ENCODE measurements at places on chromosomes 3 and 15. TPM values are rescaled to one million over a fixed set of nuclear protein-coding genes. Genes with fewer than 3 reads are reported as not detected.

Gene PPP1R14D
- not detected for total RNA-seq

Gene GPR87
- 0.43 TPM for total RNA-seq

Gene RBM15B
- 38.0 TPM for total RNA-seq

Gene PLCB2
- total RNA-seq, result 0.64 TPM

Gene GHSR
- total RNA-seq, result not detected

Gene GOLGA8T
- total RNA-seq, result under 0.01 TPM

Gene GOLGA8H
- under 0.01 TPM for total RNA-seq

Gene ARHGEF26
- 1.7 TPM for total RNA-seq

Gene CAMK2N2
- under 0.01 TPM for total RNA-seq

Gene MYZAP
- 0.43 TPM for total RNA-seq

All from fibroblast of villous mesenchyme (primary cell).